ENCODE measurements at places on chromosomes 1 and 21.

DNA sequence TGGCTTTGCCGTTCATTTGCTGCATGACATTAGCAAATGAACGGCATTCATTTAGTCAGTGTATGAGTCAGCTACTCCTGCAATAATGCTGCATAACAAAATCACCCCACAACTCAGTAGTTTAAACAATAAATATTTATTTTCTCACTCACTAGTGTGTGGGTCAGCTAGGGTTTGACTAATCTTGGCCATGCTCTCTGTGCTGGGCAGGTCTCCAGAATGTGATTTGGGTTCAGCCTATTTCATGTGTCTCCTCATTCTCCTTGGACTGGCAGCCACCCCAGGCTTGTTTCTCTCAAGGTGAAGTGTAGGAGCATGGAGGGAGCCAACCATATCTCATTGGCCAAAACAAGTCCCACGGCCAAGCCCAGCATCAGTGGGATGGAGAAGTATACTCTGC lies 104.3 kb downstream of the LACTBL1 start:
- no peak for DNase-seq

- DNase-seq = no peak
Observed at GRCh38 chr21:33071770-33072306, 1.9 kb downstream of the OLIG1 start.

DNA sequence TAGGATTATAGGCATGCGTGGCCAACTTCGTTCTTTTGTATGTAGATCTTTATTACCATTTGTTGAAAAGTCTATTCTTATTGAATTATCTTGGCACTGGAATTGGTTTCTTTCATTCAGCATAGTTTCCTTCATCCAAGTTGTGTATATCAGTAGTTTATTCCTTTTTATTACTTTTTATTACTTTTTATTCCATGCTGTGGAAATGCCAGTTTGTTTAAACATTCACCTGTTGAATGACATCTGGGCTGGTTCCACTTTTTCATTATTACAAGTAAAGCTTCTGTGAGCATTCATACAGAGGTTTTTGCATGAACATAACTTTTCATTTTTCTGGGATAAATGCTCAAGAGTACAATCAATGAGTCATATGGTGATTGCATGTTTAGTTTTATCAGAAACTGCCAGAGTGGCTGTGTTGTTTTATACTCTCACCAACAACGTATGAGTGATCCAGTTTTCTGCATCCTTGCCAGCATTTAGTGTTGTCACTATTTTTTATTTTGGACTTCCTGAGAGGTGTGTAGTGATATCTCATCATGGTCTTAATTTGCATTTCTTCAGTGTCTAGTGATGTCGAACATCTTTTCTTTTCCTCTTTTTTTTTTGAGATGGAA lies 28.6 kb downstream of the PTPRU start:
- DNase-seq = no peak

GRCh38 chr1:211517006-211517405 lies 25.0 kb upstream of the RD3 start:
- DNase-seq = no peak

DNA sequence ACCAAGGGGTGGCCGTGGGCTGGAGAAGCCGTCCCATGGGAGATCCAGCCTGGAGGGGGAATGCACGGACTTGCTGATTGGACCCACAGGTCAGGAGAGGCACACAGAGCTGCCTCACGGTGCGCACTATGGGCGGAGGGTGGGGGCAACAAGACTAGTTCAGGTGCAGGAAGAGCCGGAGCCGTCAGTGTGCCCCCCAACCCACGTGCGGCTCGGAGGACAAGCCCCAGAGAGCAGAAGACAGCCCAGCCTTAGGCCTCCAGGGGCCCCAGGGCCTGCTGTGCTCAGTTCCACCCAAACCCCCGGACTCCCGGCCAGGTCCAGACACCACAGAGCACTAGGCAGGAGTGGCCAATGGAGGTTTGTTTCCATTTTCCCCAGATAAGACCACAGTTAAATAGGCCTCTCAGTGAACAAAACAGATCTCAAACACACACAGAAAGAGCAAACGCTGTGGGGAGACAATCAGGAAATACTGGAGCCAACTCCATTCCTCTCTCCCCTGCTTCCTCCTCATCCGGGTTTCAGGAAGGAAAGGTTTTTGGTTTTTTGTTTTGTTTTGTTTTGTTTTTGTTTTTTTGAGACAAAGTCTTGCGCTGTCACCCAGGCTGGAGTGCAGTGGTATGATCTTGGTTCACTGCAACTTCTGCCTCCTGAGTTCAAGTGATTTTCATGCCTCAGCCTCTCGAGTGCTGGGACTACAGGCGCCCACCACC lies 84.2 kb downstream of the ADSS2 start:
- DNase-seq = no peak

DNA sequence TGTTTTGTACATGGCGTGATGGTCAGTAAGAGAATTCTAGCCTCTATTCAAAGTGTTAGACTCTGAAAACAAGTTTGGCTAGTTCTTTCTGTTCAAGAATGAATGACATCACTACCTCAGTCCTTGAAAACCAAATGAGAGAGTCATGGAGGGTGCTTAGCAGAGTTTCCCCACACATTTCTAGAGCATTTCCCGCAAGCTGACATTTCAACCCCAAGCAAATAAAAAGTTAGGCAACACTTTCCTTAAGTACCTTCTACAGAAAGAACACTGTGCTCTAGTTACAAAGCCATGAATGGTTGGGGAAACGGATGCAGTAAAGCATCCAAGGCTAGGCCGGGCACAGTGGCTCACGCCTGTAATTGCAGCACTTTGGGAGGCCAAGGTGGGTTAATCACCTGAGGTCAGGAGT lies 47.9 kb upstream of the SLC44A3 start:
- DNase-seq = no peak

DNA sequence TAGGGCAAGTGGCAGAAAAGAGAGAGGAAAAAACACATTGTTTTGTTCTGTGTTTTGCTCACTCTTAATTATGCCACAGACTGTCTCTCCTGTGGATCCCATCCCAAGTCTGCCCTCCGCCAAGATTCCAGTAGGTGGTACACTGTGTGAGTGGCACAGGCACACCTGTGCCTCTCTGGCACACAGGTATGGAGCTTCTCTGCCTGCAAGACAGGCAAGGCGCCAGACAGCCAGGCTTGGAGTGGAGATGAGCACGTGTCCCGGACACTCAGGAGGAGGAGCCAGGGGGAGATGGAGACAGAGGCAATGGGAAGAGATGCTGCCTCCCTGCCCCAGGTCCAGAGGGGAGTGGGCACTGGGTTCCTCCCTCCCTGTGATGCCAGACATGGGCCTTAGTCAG lies 6.5 kb upstream of the GRIK3 start:
- no peak for DNase-seq

GRCh38 chr1:232636799-232637198 lies 6.9 kb upstream of the SIPA1L2 start:
- no peak for DNase-seq

DNA sequence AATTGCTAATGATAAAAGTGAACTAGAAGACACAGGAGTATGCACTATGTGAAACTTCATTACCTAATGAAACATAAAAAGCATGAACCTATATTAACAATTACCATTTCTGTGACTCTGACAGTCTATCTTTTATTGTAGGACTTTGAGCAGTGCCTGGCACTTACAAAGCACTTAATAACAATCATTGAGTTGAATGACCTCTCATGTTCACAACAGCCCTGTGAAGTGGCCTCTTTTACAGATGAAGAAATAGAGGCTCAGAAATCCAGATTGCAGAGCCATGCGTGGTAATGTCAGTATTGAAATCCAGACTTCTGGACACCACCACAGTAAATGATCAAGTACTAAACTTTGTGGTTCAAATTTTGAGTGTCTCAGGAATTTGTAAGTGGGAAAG lies 326.4 kb downstream of the NTNG1 start:
- no peak for DNase-seq

GRCh38 chr1:2208309-2209239 lies 14.0 kb upstream of the FAAP20 start:
- peak; percentile 59 for DNase-seq

GRCh38 chr1:91412371-91412770 lies 7.7 kb upstream of the HFM1 start:
- no peak for DNase-seq

GRCh38 chr1:25255706-25256577 lies 8.7 kb upstream of the RSRP1 start:
- DNase-seq = no peak

- no peak for DNase-seq
Observed at GRCh38 chr1:34863501-34863900, 4.0 kb upstream of the SMIM12 start.

GRCh38 chr1:112263453-112263852 lies 132.6 kb upstream of the CTTNBP2NL start:
- no peak for DNase-seq

DNA sequence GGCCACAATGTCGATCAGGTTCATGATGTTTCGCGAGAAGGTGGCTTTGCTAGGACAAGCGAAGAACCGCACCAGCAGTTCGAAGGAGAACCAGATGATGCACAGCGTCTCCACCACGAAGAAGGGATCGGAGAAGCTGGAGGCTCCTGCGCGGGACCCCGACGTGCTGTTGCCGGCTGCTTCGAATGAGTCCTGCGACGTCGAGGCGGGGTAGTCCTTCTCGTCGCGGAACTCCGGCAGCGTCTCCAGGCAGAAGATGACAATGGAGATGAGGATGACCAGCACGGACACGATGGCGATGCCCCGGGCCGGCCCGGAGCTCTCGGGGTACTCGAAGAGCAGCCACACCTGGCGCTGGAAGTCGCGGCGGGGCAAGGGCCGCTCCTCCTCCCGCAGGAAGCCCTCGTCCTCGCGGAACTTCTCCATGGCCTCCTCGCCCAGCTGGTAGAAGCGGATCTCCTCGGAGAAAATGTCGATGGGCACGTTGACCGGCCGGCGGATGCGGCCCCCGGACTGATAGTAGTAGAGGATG lies 869 bp downstream of the KCNA3 start:
- no peak for DNase-seq

- no peak for DNase-seq
Observed at GRCh38 chr1:245105815-245106410, 48.9 kb upstream of the KIF26B start.

GRCh38 chr1:172399756-172400721 lies 20.4 kb upstream of the C1orf105 start:
- DNase-seq = no peak

DNA sequence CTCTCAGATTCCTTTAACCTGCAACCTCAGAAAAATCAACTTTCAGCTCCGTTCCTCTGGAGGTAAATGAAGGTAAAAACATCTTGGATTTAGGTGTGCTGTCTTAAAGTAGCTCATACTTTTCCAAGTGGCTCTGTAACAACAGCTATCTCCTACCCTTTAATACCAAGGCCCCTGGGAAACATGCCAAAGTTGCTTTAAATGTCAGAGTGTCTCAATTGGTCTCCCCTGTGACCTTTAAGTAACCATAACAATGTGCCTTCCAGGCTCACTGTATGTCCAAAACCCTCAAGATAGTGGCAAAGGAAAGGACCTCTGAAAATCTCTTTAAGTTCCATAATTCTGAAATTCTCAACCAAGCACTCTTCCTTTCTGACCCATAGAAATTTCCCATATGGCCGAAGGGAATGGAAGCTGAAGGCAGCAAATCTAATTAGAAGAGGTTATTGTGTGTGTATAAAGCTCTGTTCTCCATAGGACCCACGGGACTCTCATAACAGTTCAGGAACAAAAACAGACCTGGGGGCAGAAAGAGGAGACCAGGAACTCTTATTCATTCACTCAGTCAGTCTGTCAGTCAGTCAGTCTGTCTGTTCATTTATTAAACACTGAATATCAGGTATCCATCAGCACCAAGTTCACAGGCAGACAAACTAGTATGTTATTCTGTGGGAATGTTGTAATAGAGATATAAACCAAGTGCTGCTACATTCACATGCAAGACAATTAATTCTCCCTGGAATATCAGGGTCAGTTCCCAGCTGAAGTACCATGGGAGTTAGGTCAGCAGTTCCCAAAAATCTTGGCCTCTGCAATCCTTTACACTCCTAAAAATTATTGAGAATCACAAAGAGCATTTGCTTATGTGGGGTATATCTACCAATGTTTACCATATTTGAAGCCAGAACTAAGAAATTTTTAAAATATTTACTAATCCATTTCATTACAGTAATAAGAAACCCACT lies 19.1 kb downstream of the ASTN1 start:
- DNase-seq = no peak

DNA sequence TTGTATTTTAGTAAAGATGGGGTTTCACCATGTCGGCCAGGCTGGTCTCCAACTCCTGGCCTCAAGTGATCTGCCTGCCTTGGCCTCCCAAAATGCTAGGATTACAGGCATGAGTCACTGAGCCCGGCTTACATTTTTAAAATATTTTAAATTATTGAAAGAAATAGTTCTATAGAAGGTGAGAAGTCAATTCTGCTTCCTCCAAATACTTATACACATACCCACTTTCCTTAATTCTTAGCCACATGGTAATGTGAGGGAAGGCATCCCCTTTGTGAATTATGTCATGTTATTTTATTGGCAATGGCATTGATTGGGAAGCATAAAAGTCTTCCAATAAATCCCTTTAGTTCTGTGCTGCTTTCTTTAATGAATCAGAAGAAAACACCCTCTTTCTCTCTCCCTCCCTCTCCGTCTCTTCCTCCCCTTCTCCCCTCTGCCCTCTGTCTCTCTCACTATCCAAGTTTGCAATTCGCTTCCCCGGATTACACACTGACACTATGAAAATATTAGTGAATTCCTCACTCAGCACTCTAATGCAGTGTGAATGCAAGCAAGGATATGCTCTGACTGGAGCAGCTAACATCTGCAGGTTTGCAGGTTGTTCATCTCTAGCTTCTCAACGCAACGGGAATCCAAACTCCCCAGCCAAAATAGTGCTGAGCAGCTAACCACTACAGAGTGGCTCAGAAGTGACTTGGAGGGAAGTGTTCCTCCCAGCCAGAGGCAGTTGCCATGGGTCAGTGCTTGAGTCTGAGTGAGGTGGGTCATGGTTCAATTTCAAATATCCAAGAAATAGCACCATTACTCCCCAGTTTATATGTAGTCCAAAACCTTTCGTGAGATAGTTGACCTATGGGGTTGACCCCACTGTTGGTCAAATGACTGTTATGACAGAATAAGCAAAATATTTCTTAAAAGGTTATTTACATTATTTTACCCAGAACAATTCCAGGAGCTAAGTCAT lies 77.8 kb upstream of the CD55 start:
- no peak for DNase-seq

DNA sequence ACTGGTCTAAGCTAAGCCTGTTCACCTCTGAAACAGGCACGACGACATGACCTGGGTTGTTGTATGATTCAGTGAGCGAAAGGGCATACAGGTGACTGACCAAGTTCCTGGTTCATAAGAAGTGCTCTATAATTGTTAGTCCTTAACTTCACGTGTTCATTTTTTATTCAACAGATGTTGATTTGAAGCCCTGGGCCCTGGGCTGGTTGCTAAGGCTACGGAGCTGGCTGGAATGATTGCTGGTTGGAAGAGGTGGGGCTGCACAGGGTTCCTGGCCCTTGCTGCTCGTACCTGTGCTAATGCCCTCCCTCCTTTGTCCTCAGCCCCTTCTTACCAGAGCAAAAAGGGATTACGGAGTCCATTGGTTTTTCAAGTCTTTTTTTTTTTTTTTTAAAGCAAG lies 111.3 kb upstream of the CSF3R start:
- DNase-seq = no peak

DNA sequence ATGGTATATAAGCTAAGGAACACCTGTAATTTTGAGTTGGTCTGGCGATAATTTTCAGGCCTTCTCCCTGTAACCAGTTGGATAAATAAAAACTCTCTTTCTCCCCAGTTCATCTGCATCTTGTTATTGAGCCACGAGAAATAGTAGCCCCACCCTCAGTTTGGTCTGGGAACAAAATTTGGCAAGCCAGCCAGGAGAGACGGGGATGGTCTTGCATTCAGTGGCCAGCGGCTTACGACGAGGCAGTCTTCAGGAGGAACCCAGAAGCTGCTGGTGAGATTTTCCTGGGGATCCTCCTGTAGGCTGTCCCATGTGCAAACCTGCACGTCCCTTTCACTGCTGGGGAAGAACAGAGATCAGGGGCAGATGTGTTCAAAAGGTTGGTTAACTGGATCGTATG lies 174.6 kb downstream of the PLA2G4A start:
- no peak for DNase-seq
